ENCODE measurements at places on chromosomes 4 and X.

- DNase-seq = no peak
Measured at GRCh38 chrX:16304751-16305150, 137.5 kb downstream of the MAGEB17 start.

DNA sequence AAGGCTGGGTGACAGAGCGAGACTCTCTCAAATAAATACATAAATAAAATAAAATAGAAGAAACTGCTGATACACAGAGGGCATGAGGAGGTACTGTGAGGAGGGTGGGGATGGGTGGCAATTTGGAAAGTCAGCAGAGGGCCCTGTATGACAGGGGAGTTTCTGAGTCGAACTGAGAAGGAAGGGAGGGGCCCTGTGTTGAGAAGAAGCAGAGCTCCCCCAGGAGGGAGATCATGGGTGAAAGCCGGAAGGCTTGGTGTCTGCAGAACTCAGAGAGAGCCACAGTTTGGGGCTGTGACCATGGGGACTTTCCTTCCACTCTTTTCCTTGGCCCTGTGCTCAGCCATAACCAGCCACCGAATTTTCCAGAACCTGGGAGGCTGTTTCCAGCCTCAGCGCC, 24.8 kb upstream of the AFAP1 start:
- no peak for DNase-seq

GRCh38 chrX:132662844-132663243, 174.0 kb upstream of the MBNL3 start:
- no peak for DNase-seq

GRCh38 chr4:66585767-66586166, 915.5 kb upstream of the EPHA5 start:
- DNase-seq = no peak

DNA sequence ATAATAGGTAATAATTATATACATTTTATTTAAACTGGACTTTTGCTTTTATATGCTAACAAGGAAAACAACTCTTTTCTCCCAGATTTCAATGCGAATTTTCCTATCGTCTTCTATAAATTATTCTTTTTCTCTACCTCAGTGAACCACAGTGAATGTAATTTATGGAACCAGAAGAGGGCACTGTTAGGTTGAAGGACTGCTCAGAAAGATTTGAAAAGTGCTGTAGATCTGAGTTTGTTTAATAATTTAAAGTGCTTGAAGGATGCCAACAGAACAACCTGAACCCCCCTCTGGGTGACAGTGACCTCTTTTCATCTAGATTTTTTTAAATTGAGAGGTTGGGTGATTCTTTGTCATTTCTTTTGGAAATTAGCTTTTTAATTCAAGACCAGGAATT, 54.9 kb downstream of the PHOX2B start:
- no peak for DNase-seq

DNA sequence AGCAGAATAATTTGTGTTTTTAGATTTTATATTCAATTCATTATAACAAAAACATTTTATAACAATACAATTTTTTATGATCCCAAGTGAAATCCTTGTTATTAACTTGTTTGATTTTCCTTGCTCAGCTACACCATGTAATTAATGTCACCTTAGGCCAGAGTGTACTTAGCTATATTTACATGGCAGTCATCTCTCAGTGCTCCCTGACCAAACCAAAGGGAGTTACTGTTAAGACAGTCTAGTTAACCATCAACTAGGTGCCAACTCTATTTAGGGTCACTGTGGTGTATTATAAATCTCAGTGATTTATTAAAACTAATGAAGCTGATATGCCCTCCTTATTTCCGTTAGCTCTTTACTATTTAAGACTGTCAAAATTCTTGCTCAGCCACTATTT, 44.4 kb downstream of the CCDC158 start:
- no peak for DNase-seq

GRCh38 chr4:147617841-147618691, 869 bp downstream of the TMEM184C start:
- no peak for DNase-seq

GRCh38 chrX:65406532-65406931, 128.1 kb downstream of the LAS1L start:
- no peak for DNase-seq

DNA sequence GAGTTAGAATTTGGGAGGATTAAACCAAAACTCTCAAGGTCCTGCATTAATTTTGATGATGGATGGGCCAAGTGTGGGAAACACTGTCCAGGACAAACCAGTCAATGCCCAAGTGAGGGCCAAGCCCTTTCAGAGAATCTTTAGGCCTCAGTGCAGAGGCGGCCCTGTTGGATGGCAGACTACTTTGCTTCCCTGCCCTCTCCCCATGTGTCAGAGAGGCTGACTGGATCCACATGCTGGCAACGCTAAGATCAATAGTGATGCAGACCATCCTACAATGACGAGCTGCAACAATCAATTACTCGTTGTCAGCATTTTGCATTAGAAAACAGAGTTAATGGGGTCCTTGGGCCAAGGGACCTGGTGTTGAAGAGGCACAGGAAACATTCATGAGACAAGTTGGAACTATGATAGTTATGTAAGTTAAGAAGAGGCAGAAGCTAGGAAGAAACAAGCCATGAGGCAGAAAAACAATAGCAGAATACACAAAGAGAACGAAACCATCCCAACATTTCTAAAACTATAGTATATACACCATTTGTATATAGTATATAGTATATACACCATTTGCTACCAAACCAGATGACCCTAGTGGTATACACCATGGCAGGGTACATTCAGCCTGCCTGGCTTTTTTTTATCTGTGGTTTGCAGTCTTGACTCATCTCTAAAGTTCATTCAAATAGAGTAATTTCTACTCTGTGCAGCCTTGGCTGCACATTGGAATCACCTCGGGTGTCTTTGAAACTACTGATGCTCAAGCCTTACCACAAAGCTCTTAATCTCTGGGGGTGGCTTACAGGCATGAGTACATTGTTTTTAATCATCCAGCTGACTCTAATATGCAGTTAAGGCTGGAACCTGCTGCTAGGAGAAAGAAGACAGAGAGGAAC, 147.7 kb upstream of the GYPA start:
- DNase-seq = no peak

DNA sequence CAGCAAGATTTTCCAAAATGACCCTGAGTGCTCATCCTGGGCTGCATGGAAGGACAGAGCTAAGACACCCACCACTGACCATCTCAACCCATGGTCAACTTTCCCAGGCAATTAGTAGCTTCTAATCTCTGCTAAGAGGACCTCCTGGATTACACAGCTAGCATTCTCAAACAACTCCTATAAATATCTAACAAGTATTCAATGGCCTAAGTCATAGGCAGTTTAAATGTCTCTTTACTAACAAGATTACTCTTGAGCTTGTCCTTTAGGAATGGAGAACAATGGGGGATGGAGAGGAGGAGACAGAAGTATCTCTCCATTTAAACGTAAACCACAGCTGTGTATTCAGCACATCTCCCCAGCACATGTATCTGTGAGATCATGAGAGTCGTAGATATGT, 118.1 kb downstream of the WDFY3 start:
- DNase-seq = no peak

DNA sequence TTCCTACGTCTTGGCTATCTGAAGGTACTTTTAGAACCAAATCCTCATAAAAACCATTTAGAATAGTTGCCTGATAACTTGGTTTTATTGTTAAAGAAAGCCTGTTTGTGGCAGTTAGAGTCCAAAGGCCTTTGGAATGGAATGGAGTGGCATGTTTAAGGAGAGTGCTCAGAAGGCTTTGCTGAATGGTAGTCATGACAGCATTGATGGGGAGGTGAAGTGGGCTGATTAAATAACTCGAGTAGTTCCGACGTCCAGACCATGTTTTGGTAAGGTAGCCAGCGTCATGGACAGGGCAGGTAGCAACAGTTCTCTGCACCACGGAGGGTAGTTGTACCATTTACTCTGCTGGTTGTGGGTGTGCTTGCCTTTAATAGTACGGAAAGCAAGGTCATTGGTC, 86.3 kb upstream of the CLDN34 start:
- DNase-seq = no peak

DNA sequence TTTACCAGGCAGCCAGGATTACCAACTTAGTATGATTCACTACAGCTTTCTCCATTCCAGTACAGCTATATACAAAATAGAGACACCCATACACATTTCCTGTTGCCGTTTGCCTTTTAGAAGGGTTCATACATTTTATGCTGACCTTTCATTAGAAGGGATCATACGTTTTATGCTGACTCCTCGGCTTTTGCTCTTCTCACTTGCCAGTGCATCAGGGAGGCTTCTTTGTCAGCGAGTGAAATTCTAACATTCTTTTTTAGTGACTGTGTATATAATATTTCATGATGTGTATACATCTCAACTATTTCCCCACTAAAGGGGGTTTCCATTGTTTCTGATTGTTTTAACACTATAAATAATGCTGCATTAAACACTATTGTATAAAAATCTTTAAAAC, 552.6 kb downstream of the TRIML1 start:
- no peak for DNase-seq

DNA sequence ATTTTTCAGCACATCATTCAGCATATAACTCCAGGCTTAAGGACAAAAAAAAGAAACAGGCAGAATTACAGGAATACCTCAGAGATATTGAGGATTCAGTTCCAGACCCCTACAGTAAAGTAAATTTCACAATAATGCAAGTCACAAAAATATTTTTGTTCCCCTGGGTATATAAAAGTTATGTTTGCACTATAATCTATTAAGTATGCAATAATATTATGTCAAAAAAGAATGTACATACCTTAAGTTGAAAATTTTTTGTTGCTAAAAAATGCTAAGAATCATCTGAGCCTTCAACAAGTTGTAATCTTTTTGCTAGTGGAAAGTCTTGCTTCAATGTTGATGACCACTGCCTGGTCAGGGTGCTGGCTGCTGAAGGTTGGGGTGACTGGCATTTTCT, 2532.5 kb downstream of the ARAP2 start:
- DNase-seq = no peak

GRCh38 chrX:40552768-40553167, 28.0 kb upstream of the ATP6AP2 start:
- DNase-seq = no peak

- DNase-seq = no peak
Measured at GRCh38 chr4:171221181-171221580, 592.0 kb upstream of the GALNTL6 start.

DNA sequence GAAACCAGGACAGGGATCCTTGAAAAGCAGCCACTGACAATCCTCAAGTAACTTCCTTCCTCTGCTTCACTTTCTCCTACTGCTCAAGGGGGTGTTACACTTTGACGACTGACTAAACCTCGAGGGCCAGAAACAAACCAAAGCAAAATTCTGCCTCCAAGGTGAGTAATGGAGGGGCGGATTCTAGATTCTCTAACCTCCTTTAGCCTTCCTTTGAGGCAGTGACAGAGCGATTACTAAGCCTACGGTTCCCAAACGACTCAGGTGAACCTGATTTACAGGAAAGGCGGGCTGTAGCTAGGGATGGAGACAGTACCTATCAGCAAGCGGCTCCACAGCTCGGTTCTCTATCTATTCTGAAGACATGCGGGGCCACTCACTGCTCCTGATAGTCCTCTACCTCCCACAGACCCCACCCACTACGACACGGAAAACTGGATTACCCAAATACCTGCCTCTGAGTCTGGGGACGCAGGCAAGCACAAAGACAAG, 487 bp downstream of the TBCK start:
- peak; percentile 31 for DNase-seq

DNA sequence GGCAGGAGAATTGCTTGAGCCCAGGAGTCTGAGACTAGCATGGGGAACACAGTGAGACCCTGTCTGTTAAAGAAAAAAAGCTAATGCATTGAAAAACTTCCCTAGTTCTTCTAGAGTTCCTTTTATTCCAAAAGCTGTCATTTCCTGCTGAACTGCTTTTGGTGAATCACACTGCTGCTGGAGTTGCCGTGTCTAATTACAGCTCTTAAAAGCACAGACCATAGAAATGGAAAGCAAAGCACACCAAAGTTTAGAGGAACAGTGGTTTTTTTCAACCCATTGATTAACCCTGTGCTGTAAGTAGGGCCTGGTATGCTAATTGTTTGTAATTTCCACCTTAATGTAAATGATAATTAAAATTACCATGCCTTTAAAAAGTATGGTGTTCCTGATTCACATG, 52.4 kb downstream of the SEPTIN11 start:
- DNase-seq = no peak

DNA sequence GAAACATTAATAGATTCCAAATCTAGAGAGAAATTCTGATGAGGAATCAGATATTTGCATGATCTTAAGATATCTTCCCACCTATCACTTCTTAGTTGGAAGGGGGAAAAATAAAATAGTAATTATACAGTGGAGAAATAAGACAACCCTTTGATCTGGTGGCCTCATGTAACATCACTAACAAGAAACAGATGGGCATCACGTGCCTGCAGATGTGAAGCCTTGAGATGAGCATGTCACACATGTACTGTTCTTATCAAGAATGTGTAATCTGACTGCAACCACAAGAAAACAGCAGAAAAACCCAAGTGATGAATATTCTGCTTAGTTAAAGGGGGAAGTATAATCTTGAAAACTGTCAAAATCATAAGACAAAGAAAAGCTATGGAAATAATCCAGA, 31.4 kb upstream of the NKX6-1 start:
- DNase-seq = no peak

- DNase-seq = no peak
Measured at GRCh38 chr4:94439606-94440005, 12.1 kb upstream of the PDLIM5 start.

DNA sequence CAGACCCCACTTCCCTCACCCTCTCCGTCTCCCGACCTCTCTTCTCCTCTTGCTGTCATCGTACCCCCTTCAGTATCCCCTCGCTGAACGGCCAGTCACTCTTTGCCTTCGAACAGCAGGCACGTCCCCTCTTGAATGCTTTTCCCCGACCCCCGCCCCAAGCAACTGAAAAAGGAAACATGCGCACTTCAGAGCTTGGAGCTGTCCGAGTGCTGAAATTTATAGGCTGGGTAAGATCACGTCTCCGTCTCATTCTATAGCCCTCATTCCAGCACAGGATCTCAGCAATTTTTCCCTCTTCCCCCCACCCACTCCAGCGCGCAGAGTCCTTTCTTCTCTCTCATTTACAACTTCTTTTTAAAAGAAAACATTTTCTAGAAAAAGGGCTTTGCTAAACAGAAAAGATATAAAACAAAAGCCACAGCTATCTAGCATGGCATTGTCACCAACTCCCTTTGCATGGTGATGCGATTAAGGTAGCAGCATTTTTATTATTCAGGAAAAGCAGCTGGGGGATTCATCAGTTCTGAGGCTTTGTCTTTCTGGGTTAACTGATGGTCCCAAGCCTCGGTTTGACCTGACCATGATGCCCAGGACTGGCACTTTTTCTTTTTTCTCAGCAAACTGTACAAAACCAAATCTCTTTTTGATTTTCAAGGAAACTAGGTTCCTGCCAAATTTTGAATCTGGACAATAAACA, at the start of gene GLRA2:
Gene GLRA2, plus strand, starts transcription at position 247 of the 700 bp plus-strand sequence. CDS start 522 bp downstream, outside the sequence.
- DNase-seq = no peak

DNA sequence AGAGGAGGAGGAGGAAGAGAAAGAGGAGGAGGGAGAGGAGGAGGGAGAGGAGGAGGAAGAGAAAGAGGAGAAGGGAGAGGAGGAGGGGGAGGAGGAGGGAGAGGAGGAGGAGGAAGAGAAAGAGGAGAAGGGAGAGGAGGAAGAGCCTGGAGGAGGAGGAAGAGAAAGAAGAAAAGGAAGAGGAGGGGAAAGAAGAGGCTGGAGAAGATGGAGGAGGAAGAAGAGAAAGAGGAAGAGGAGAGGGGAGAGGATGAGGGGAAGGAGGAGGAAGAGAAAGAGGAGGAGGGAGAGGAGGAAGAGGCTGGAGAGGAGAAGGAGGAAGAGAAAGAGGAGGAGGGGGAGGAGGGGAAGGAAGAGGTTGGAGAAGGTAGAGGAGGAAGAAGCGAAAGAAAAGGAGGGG, 46.0 kb upstream of the SHOX start:
- DNase-seq = no peak
